ENCODE measurements at places on chromosomes 2 and 18.

DNA sequence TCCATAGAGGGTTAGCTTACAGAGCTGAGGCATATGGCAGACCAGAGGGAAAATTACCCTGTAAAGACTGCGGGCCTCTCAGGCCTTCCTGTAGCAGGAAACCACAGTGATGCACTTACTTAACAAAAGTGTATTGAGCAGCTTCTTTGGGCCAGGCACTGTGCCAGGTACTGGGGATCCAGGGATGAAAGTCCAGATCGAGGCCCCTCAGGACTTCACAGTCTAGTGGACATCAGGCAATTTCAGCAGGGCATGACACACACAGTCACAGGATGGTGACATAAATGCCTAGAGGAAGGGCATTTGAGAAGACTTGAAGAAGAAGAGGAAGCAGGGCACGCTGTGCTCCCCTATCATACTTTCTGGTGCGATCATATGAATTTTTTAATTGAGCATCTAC lies 71.7 kb downstream of the MARCO start:
- DNase-seq: no peak

- DNase-seq: no peak
These were observed 28.9 kb downstream of the MARCHF4 start for GRCh38 chr2:216343221-216343980.

DNA sequence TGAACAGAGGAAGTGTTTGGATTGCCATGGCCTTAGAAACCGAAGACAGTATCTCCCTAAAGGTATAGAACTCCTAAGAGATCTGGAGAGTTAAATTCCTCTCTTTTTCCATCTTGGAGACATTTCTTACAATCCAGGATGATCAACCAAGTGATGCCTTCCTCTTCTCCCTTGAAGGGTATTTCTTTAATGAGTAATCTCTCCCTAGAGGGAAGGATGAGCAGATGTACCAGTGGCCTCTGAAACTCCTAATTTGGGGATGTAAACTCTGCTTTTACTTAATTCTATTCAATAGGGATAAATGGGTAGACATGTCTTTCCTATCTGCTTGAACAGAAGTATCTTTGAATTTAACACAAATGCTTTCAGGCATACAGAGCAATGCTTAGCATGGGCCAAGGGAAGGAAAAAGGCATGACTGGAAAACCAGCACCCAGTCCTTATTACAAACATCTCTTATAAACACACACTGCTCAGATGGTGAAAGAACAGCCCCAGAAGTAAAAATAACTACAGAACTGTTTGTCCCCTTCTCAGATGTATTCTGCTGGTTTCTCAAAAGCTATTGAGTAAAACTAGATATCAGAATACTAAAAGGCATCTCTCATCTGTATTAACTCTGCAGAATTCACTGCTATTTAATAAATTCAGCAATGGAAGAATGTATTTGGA lies 4.7 kb upstream of the THNSL2 start:
- no peak for DNase-seq

- DNase-seq: peak; percentile 76
These were observed 263.2 kb downstream of the MEIS1 start for GRCh38 chr2:66698091-66698490.

GRCh38 chr18:35099911-35100310 lies 58.7 kb downstream of the MAPRE2 start:
- DNase-seq: no peak

- DNase-seq: no peak
These were observed 44.9 kb downstream of the PARD6G start for GRCh38 chr18:80202264-80202998.

DNA sequence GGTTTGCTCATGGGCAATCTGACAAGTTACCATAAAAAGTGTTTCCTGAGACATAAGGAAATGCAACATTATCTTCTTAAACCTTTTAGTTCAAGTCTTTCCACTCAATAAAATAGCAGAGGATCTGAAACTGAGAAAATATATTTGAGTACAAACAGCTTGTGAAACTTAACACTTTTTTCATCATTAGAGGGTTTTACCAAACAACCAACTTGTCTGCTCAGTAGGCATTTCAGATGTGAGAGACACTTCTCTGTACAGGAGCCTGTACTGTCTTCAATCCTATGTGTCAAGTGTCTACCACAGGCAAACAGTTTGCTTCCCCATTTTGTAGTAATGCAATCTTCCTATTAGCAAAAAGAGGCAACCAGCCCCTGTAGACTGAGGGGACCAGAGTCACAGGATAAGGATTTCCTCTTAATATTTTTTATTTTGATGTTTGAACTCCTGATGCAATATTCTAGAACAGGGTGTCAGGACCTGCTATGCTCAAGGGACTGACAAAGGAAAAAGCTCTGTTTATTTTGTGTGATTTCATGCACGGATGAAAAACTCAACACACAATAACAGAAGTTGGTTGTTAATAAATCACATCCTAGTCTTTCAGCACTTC lies 159.1 kb upstream of the LHCGR start:
- no peak for DNase-seq

GRCh38 chr2:10518470-10519393 lies 70.6 kb upstream of the ODC1 start:
- DNase-seq: no peak

- no peak for DNase-seq
These were observed 3.7 kb upstream of the EVX2 start for GRCh38 chr2:176087330-176088047.

GRCh38 chr18:12855916-12856315 lies 28.1 kb downstream of the PTPN2 start:
- no peak for DNase-seq

DNA sequence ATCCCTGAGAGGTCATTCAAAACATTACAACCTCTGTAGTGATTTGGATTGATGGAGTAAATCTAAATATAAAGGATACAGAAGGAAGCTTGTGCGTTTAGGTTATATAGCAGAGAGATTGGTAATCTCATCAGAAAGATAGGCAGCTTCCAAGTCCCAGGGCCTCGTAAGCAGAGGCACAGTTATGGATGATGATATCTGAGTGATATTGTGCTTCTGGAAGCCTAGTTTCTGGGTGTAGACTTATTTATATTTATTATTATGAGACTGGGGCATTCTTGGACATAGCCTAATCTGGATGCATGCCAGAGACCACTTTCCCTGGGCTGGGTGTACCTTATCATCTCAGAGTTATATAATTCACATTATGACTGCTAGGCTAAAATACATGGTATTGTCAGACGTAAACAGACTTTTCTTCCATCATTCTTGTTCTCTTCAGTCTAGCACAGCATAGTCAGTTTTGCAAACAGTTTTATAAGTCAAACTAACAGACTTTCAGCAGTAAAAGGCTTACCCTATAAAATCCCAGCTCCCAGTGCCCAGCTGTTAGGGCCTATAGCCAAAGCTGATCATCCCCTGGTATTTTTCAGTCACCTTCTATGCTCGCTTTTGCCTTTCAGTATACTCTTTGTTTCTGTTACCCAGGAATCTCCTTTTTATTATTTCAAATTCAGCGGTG lies 47.9 kb downstream of the RAB3GAP1 start:
- no peak for DNase-seq

DNA sequence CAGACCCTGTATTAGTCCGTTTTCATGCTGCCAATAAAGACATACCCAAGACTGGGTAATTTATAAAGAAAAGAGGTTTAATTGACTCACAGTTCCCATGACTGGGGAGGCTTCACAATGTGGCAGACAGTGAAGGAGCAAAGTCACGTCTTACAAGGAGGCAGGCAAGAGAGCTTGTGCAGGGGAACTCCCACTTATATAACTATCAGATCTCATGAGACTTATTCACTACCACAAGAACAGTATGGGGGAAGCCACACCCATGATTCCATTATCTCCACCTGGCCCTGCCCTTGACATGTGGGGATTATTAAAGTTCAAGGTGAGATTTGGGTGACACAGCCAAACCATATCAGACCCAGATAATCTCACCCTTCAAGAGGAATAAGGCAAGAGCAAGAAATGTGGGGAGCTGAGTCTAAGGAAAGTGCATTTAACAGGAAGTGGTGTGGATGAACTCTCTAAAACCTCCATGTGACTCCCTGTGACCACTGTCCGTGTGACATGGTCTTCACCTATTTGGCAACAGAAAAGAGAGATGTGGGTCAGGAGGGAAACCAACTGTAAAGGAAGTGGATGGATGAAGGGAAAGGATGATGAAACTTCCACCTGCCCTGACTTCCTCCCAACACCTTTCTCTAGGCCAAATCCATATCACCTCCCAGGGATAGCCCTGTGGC lies 110.6 kb downstream of the ATL2 start:
- no peak for DNase-seq

- peak; percentile 8 for DNase-seq
These were observed 4.7 kb upstream of the KRCC1 start for GRCh38 chr2:88059979-88060906.

- no peak for DNase-seq
These were observed 90.6 kb downstream of the PAX3 start for GRCh38 chr2:222208010-222208690.

- no peak for DNase-seq
These were observed 36.7 kb downstream of the KIAA2012 start for GRCh38 chr2:202109737-202110184.

- no peak for DNase-seq
These were observed 162.6 kb upstream of the TWIST2 start for GRCh38 chr2:238685327-238685709.

- DNase-seq: no peak
These were observed 55.0 kb downstream of the PKDCC start for GRCh38 chr2:42102591-42103450.

- no peak for DNase-seq
These were observed 3.8 kb downstream of the TGIF1 start for GRCh38 chr18:3453540-3454364.

GRCh38 chr18:46297621-46298020 lies 193.4 kb downstream of the HAUS1 start:
- no peak for DNase-seq

- no peak for DNase-seq
These were observed 33.2 kb upstream of the RMND5A start for GRCh38 chr2:86686905-86687304.

GRCh38 chr2:41647468-41648050 lies 400.3 kb upstream of the PKDCC start:
- DNase-seq: no peak

DNA sequence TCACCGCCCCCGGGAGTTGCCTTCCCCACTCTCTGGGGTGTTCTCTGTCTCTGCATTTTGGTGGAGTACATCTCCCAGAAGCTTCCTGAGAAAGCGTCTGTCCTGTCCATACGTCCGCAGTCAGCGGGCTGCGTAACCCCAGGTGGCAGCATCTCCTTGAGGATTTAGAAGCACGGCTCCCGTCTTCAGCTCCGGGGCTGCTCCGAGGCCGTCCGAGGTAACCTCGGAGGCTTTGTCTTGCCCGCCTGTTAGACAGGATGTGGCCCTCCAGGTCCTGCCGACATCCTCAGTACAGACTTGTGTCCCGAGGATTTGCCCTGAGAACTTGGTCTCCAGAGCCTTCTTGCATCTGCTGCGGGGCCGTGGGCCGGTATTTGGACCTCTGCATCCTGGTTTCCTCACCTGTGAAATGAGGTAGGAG lies 58.4 kb downstream of the CTDP1 start:
- DNase-seq: no peak

DNA sequence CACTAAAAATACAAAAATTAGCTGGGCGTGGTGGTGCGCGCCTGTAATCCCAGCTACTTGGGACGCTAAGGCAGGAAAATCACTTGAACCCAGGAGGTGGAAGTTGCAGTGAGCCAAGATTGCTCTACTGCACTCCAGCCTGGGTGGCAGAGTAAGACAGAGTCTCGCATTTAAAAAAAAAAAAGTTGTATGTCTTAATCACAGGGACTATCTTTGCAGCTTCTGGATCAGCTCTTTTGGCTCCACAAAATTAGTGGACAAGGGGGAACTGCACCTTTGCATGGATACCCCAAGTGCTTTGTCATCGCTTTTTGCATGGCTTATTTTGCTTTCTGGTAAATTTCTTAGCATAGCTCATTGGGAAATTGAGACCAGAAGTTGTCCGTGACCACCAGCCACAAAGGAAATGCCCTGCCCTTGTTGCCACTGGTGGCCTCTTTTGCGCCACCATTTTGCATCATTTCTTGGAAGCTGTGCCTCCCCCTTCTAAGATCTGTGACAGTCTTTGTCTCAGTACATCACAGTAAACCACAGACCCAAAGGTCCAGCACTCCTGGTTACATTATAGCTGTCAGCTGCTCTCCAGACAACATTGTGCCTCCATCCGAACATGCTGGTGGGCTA lies 43.9 kb upstream of the PCBP1 start:
- no peak for DNase-seq

DNA sequence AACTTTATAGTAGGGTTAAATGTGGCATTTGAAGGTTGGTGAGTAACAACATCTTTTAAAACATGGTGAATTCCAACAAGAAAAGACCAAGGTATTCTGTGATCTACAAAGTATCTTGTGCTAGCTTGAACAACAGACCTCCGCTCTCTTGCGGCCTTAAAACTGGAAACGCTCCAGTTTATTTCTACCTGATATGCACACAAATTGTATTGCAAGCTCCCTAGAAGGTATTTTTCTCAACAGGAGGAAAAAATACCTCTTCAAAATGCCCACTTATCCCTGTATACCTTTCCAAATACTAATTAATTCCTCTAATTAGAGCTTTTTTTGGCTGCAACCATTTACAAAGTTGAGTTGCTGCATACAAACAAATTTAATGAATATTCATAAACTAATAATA lies 69.5 kb downstream of the KCNH7 start:
- no peak for DNase-seq

DNA sequence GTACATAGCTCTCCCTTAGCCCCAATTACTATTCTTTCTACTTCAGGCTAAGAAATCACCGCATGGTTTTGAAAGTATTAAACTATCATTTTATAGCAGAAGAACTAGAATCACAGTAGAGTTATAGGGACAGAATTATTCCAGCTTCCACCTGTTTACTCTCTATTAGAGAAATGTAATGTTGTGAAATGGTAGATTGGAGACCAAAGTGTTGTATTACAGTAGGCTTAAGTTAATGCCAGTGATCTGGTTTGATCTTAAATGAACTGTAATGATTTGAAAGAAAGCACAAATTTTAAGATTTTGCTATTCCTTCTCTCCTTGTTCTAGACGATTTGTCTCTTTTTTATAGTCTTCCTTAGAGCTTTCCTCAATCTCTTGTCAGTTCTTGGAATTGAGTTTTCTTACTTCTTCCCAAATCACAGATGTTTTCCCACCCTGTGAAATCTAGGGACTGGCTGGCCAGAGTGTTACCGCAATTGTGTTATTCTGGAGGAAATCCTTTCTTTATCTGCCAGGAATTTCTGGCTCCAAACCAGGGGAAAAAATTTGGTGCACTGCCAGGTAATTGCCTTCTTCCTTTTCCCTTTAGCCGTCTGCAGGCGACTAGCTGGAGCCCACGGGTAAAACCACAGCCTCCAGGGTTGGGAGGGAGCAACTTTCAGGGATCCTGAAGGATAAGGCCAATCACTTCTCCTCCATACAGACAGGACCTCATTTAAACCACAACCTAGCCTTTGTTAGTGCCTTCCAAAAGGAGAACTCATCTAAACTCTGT lies 51.7 kb downstream of the NOP58 start:
- no peak for DNase-seq

GRCh38 chr2:118699447-118700175 lies 147.8 kb downstream of the EN1 start:
- DNase-seq: no peak
